ENCODE measurements at places on chromosomes 2 and 18.

DNA sequence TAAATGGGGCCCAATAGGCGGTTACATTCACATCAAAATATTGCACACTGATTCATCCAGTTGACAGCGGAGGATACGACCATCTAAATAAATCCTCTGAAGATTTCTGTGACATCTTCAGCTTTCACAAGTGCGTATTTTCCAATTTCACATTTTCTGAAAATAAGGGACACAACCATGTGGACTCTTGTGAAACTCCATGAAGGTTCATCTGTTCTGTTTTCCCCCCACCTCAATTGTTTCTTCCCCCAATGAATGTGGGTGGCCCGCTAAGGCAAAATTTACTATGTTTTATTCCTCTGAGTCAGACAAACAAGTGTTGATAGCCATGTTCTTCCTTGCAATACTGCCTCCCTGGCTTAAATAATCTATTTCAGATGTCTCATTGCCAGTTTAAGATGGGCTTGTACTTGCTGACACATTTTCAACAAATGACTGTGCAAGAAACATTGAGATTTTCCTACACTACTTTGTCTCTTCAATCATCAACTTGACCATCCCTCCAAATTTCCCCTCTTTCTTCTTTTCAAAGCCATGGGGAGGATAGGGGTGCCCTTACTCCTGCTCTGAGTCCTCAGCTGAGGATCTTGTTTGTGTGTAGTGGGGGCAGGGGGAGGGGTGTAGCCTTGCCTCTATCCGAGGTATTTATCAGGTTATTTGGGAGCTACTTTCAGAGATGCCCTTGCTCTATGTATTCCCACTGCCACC is 78.2 kb downstream of the BCL11A start:
- no peak for DNase-seq

GRCh38 chr18:37571266-37571665 is 5.7 kb upstream of the CELF4 start:
- no peak for DNase-seq

DNA sequence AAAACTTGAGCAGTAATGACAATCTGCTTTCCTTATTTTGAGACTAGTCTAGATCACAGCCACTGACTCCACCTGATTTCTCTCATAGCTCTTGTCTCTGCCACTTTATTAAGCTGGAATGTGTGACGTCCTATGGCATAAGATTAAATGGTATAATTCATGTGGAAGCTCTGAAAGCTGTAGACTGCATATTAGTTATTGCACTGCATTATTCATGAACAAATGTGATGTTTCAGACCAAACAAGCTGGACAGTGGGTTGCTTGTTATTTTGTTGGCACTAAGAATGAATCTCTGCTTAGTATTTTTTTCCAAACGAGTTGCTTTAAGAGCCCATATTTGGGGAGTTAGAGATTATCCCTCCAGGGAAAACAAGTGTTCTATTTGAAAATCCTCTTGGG is 1218.5 kb downstream of the SUCLG1 start:
- no peak for DNase-seq

GRCh38 chr2:207243601-207244000 is 77.9 kb upstream of the KLF7 start:
- no peak for DNase-seq

DNA sequence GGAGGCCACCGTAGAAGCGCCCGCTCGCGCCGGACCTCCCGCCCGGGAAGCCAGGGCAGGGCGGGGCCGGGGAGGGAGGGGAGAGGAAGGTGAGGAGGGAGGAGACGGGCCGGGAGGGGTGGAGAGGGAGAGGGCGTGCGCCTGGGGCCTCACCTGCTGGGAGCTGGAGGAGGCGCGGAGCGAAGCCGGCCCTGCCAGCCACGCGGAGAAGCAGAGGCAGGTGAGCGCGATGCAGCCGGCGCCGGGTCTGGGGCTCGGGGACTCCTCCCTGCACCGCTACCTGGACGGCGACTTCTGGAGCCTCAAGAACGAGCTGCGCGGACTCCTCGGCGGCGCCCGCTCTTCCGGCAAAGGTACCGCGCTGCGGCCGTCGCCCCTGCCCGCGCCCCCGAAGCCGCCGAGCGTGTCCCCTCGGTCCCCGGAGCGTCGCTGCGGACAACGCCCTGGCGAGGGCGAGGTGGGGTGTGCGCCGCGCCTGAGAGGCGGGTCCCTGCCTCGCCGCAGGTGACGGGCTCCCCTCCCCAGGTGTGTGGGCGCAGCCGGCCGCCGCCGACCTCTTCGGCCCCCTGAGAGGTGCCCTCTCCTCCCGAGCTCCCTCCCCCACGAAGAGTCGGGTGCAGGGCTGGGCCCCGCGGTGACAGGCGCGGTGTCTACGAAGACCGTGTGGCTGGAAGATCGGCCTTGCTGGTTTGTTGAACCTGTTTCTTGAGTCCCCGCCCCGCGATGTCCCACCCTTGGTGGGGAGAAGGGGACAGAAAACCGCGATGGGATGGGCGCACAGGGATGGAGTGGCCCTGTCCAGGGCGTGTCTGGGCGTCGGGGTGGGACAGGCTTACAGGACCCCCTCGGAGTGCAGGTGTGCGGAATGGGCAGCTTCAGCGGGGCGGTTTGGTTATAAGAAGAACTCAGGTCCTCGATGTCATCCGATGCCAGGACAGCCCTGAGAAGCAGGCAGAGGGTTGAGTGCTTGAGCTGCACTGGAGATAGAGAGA is at the start of gene ACOXL:
ACOXL (plus strand) TSS at position 152 of the 992 bp plus-strand sequence. CDS start 35,817 bp downstream, outside the sequence.
- DNase-seq, result no peak

DNA sequence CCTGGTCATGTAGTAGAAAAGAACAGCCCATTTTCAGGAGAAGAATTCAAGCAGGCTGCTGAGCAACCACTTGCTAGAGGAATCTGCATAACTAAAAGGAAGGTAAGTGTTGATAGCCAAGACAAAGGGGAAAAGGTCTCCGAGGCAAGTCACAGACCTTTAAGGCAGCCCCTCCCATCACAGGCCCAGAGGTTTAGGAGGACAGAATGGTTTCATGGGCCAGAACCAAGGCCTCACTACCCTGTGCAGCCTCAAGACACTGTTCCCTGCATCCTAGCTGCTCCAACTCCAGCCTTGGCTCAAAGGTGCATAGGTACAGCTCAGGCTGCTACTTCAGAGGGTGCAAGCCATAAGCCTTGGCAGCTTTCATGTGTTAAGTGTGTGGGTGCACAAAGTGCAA is 238.6 kb upstream of the CYP26B1 start:
- DNase-seq, result no peak

GRCh38 chr2:108377815-108378630 is at the start of gene SULT1C4:
Gene SULT1C4, plus strand, starts transcription at chr2:108377954. Its CDS starts 384 bp downstream, at chr2:108378338.
- DNase-seq, result no peak

GRCh38 chr2:238973038-238973739 is 125.3 kb downstream of the TWIST2 start:
- DNase-seq, result no peak
